ENCODE measurements at places on chromosomes 5 and 9.
A peak's percentile ranks its signal among the peaks of the same experiment; 100 is the strongest.

GRCh38 chr5:133367071-133367786, 245.1 kb downstream of the FSTL4 start:
- no peak for DNase-seq

- DNase-seq: no peak
Observed at GRCh38 chr9:71648453-71648852, 119.9 kb downstream of the CEMIP2 start.

GRCh38 chr5:66186108-66186507, 42.0 kb downstream of the SREK1 start:
- no peak for DNase-seq

GRCh38 chr5:66529704-66530103, 66.5 kb upstream of the MAST4 start:
- DNase-seq: no peak

GRCh38 chr5:168984135-168984675, 316.7 kb downstream of the SLIT3 start:
- no peak for DNase-seq

- DNase-seq: no peak
Observed at GRCh38 chr9:128611600-128612394, 44.9 kb downstream of the DYNC2I2 start.

DNA sequence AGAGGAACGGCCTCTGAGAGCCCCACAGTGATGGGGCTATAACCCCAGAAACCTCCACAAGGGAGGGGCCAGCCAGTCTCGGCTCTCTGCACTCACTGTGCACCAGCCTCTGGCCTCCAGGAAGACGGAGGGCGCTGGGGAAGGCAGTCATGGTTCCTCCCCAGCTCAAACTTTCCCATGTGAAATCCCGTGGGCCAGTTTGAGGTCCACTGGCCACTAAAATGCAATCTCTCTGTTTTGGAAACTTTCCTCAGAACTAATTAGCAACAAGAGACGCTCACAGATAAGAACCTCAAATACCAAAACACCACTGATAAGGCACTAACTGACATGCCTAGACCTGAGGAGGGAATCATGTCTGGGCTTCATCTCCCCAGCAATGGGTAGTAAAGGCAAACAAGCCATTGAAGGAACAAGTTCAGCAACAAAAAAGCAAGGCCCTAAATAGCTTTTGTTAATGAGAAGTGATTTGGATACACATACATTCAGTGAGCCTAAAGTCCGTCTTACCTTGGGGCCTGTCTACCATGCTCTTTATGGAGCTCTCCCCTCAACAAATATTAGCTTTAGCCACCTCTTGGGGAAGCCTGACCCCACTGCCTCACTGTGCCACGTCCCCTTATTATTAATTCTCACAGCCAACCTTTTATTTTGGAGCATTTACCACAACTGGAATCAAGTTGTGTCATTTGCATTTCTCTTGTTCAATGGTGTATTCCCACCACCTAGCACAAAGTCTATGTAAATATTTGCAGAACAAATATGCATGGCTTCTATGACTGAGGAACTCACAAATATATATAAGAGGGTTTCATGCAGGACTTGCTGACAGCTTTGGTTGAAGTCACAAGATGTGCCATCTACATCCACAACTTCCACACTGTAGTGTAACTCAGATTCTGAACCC, 56.1 kb upstream of the GLRX start:
- DNase-seq: no peak

DNA sequence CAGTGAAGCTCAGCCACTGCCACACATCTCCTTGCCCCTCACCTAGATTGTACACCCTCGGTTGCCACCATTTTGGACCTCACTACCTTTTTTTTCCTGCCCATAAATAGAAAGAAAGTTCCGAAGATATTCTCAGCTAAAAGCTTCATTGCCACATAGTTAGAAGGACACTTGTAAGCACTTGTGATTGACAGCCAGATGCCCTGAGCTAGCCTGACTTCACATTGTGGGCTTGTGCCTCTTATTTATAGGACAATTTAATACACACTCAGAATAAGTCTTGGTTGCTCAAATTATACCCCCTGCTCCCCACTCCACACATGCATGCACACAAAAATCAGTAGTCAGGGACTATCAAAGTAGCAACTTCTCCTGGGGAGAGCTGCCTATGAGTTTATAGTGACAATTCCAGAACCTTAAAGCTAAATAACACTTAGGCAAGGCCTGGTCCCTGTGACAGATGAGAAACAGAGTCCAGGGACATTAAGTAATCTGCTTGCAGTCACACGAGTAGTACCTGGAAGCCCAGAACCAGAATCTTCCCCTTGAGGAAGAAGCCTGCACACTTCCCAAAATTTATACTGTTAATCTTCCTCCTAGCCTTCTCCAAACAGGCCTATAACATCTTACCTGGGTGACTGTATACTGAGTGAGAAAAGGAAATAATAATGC, 184.8 kb downstream of the BRINP1 start:
- no peak for DNase-seq

DNA sequence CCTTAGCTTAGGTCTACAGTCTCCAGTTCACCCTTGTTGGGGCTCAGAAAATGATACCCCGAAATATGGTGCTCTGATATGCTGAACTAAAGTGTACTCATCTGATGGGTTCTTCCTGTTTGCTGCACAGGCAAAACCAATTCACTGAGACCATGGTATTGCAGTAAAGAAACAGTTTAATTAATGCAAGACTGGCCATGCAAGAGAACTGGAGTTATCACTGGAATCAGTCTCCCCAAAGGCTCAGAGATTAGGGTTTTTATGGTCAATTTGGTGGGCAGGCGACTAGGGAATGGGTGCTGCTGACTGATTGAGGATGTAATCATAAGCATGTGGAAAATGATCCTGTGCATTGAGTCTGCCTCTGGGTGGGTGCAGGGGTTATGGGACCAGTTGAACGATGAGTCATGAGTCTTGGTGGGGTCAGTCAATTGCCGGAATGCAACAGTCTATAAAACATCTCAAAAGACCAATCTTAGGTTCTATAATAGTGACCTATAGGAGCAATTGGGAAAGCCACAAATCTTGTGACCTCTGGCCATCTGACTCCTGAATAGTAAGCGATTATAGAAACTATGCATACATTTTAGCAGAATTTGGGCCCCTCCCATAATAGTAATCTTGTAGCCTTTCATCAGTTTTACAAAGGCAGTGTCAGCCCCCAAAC, 113.0 kb upstream of the ANKRD55 start:
- no peak for DNase-seq

GRCh38 chr5:137122075-137122474, 377.1 kb downstream of the SPOCK1 start:
- DNase-seq: no peak

DNA sequence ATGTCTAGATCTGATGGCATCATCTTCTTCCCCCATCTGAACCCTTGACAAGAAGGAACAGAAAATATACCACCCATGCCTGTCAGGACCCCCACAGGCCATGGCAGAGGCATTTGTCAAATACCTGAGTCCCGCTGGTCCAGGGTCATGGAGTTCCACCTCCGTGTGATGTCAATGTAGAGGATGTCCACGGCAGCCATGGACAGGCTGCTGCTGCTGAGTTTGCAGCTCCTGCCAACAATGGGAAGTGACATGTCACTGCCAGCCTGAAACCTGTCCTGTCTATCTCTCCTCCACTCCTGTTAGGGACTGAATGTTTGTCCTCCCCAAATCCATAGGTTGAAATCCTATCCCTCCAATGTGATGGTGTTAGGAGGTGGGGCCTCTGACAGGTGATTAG, 208.8 kb downstream of the DAB2IP start:
- DNase-seq: no peak

GRCh38 chr9:100084734-100085133, 14.1 kb downstream of the ERP44 start:
- DNase-seq: no peak

DNA sequence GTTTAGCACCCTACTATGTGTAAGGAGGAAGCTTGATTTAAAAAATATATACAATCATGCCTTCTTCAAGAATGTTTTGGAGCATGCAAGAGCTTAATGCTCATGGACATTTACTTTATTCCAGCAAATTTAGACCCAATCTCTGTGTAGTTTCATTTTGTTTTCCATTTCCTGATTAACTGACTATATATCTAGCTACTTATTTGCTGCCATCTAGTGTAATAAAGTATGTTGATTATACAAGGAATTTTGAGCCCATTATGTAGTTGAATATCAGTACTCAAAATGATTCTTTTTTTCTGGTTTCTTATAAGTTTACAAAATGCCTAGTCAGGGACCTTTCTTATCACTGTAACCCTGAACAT, 100.0 kb upstream of the CCDC152 start:
- no peak for DNase-seq

DNA sequence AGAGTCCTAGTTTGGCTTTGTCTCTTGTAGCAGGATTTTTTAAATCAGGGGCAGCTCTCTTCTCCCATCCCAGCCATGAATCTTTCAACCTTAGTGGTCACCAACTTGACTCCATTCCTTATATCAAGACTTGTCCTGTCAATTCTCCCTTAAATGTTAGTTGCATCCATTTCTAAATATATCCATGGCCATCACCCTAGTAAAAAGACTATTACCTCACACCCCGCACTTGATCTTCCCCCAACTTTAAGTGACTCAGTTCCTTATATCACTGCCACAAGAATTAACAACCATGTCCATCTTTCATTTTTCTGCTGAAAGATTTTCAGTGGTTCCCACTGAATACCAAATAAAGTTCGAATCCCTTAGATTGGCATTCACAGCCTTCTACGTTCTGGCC, 67.0 kb downstream of the STX17 start:
- DNase-seq: no peak

GRCh38 chr5:90792725-90793124, 234.1 kb downstream of the ADGRV1 start:
- peak; percentile 2 for DNase-seq

- DNase-seq: no peak
Observed at GRCh38 chr5:164652276-164652660, 1146.8 kb downstream of the MAT2B start.

- DNase-seq: peak; percentile 72
Observed at GRCh38 chr5:58886315-58887207, 303.7 kb downstream of the RAB3C start.

GRCh38 chr9:76136986-76137385, 246.5 kb downstream of the PCSK5 start:
- DNase-seq: peak; percentile 61

GRCh38 chr5:135195270-135195608, 161.2 kb upstream of the PITX1 start:
- DNase-seq: peak; percentile 21

DNA sequence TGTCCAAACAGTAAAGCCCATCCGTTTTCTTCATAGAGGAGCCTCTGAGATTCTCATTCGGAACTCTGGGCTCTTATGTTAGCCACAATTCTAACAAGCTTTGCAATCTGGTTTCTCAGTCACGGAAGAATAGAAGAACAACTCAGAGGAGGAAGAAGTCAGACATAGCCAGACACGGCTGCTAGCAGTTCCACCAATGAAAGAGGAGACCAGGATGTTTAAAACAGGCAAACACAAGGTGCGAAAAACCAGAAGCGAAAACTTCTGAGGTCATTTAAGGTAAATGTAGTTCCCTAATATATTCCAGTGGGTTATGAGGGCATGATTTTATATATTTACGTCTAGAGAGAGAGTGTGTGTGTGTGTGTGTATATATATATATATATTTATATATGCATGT, 34.1 kb upstream of the GDNF start:
- DNase-seq: no peak

- DNase-seq: peak; percentile 87
Observed at GRCh38 chr9:128254855-128255759, 20.7 kb downstream of the GOLGA2 start.

- DNase-seq: no peak
Observed at GRCh38 chr5:169527863-169528262, 55.7 kb upstream of the SPDL1 start.

DNA sequence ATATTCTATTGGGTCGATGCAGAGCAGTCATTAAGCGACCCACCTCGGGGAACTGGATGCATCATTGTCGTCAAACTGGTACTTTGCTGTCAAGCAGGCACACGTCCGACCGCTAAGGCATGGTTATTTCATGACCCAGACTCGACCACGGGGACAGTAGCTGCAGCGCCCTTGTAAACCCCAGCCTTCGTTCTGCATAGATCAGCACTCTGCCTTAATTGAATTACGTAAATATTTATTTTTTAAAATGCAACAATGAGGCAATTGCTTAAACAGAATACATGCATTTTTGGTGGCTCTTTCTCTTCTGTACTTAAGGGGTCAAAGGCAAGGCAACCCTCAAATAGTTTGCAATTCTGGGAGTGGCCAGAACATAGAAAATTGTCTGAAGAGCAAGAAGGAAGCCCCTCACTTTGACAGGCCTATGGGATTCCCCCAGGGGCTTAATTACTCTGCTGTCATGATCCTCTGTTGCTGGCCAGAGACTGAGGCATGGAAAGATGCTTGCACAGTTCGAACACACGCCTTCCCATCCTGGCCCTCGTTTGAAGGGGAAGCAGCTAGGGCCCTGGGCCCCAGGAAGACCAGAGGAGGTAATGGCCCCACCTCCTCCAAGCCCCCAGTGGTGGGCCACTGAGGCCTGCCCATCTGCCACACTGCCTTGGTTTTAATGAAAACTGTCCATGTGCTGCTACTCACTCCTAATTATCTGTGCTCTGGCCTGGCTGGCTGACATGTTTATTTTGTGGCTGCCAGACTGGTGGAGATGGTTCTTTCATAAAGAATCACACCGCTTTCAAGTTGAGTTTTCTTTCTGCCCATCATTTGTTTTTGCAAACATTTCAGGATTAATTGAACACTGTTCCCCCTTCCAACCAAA, 169.7 kb upstream of the MAST4 start:
- no peak for DNase-seq

GRCh38 chr5:133706506-133707430, 94.4 kb upstream of the FSTL4 start:
- DNase-seq: no peak

- DNase-seq: no peak
Observed at GRCh38 chr5:113274836-113275414, 159.9 kb downstream of the TSSK1B start.

DNA sequence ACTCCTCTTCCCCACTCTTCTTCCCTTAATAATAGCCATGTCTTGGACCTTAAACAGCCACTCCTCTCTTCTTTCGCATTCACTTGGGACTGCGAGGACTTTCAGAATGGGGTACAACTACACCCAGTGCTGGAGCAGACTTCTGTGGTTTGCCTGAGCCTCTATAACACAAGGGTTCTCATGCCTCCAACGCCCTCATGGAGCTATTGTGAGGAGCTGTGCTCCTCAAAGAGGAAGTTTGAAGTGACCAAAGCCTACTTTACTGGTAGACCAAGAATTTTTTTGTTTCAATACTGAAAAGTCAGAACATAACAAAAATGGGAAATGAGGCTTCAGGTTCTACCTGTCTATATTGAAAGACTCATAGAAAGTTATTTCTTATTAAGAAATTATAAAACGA, 316.4 kb downstream of the PIK3R1 start:
- no peak for DNase-seq

Measured in AG08396 (cell line).